ENCODE measurements at places on chromosomes 1 and 21.

- DNase-seq, result no peak
Observed at GRCh38 chr1:22969304-22969709, 3.4 kb downstream of the LACTBL1 start.

DNA sequence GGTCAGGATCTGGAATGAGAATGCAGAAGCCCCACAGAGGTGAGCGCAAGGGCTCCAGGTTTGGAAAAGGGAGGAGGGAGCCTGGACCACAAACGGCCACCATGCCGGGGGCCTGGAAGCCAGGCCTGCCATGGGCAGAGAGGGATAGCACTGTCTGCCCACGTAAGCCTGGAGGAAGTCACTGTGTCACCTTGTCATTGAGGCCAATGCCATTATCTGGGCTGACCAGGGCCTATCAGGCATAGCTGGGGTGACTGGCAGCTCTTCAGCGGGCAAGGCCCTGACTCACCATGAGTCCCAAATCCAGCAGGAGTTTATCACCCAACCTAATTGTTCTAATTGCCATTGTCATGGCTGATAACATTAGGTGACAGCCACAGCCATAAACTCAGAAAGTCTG lies 84.6 kb downstream of the MATN1 start:
- no peak for DNase-seq

DNA sequence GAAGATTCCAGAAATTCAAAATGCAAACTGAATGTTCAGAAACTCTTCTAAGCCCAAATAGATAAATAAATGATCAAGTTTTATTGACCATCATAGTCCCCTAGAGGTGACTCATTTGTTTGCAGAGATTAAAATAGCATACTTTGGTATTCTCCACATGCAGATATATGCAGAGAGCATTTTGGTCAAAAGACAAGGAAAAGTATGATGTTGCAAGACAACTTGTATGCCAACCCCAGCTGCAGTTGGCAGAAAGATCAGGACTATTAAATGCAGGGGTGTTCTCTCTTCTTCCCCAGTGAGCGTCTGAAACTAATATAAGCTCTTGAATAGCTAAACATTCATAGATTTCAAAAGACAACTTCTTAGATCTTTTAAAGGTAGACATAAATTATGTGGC lies 404.9 kb downstream of the LTN1 start:
- DNase-seq, result no peak

GRCh38 chr1:56526571-56527174 lies 52.7 kb downstream of the PLPP3 start:
- no peak for DNase-seq

DNA sequence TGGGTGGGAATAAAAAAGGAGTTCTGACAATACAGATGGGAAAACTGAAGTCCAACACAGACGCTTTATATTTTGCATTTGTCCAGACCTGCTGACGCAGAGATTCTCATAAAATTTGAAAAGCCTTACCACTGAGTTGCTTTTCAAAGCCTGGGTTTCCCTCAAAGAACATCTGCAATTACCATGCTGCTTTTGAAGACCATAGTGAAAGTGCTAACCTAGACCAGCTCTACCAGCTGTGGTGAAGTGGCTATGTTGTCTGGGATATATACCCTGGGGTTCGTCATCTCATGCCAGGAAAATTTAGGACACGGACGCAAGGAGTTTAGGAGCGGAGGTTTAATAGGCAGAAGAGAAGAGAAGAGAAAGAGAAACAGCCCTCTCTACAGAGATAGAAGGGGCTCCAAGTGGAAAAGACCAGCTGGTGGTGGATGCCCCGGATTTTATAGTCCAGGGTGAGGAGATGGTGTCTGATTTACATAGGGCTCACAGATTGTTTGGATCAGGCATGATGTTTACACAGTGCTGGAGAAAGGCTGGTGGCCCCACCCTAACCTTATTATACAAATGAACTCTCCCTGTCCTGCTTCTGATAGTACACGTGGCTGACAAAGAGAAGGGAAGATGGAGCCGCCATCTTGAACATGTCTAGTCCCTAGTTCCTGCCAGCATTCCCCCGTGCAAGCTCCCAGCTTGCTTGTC lies 73.8 kb downstream of the AK4 start:
- no peak for DNase-seq

GRCh38 chr1:99227056-99227897 lies 37.0 kb upstream of the PLPPR4 start:
- no peak for DNase-seq

DNA sequence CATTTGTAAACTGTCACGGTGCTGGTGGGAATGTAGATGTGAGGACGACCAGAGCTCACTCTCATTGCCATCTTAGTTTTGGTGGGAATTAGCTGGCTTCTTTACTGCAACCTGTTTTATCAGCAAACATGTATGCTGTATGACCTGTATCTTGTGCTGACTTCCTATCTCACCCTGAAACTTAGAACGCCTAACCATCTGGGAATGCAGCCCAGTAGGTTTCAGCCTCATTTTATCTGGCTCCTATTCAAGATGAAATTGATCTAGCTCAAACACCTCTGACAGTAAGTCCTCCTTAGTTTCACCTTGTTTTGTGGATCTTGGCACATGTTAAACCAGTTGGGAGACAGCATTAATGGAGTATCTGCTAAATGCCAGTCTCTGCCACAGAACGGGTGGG lies 174.6 kb downstream of the HLX start:
- DNase-seq, result no peak

DNA sequence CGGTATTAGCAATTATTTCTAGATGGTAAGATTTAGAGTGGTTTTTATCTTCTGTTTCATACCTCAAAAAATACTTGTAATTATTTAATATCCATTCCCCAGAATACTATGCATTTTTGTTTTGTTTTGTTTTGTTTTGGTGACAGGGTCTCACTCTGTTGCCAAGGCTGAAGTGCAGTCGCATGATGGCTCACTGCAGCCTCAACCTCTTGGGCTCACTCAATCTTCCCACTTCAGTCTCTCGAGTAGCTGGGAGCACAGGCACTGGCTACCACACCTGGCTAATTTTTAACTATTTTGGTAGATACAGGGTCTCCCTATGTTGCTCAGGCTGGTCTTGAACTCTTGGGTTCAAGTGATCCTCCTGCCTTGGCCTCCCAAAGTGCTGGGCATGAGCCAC lies 252.7 kb downstream of the AKT3 start:
- no peak for DNase-seq

DNA sequence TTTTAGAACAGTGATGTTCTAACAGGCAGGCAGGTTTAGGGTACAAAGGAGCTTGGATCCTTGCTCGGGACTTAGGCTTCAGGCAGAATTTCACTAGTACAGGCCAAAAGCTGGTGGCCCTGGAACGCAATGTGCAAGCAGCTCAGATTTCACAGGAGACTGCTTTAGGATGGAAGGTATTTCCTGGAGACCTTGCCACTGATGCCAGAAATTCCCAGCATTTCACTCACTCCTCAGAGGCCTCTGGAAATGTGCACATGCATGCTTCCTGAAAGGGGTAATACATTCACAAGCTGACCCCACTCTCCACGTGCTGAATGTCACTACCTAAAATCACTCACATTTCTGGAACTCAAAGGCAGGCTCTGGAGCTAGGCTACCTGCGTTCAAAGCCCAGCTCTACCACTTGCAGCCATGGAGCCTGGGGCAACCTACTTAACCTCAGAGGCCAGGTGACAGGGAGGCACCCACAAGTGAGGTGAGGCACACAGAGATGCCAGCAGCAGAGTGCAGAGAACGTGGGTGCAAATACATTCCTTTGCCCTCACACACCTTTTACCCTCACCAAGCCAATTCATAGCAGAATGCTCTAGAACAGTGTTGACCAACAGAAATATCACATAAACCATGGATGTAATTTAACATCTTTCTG lies 56.5 kb downstream of the CDC7 start:
- DNase-seq, result no peak

DNA sequence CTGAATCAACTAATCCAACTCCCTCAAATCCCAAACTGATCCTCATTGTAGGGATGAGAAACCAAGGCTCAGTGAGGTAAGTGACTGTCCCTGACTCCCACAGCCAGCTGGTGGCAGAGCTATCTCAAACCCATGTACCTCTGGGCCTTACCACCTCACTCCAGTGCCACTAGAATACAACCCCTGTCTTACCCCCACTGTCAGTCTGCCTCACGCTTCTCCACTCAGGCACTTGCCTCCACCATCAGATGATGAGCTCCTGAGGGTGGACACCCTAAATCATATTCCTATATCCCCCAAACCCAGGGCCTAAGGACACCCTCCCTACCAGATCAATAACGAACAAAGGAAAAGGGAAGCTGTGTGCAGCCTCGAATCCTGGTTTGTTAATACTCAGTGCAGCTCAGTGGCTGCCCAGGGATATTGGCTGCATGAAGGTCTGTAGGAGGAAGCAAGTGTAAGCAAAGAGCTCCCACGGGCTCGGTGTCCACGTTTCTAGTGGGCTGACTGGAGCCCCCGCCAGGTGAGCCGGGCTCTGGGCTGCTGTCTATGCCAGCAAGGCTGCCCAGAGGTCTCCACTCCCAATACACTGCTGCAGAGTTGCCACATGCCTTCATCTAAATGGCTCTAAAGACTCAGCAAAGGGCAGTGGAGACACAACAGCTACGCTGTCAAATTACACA lies 533.4 kb downstream of the MATN1 start:
- no peak for DNase-seq

- no peak for DNase-seq
Observed at GRCh38 chr1:226535666-226536065, 12.9 kb upstream of the STUM start.

DNA sequence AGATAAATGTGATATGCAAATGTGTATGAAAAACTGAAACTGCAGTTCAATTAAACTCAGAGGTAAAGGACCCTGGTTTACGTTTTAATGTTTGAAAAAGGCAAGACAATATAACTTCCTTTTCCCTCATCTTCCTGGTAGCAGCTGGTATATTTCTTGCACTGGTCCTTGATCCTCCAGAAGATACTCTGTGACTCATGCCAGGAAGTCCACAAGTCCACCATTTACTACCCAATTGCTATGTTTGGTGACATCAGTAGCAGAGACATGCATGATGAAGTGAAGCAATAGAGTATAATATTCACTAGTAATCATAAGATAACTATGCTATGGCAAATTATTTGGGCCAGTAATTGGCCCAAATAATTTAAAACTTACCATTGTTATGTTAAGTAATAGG lies 774.5 kb upstream of the NEGR1 start:
- no peak for DNase-seq

GRCh38 chr1:243933495-243933894 lies 83.5 kb upstream of the AKT3 start:
- no peak for DNase-seq

DNA sequence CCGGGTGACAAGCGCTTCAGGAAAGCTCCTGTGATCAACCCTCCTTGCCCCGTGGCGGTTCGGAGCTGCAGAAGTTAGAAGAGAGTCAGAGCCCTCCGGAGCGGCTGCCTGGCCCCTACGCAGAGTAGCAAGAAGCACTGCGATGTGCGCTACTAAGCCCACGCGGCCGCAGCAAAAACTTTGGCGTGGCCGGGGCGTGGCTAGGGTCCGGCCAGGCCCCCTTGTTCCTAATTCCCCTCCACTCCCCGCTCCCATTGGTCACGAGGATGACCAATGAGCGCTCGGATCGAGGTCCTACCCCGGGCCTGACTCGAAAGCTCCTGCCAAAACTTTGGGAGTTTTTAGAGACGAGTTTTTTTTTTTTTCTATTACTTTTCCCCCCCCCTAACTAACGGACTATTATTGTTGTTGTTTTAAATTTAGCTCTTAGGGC lies at the start of gene HLX:
Gene HLX (plus strand): TSS at position 368 of the 433 bp plus-strand sequence. CDS start 415 bp downstream, outside the sequence.
- DNase-seq, result no peak

- no peak for DNase-seq
Observed at GRCh38 chr1:41800311-41800829, 118.4 kb downstream of the HIVEP3 start.

GRCh38 chr1:24715658-24716057 lies 29.6 kb upstream of the CLIC4 start:
- DNase-seq, result no peak

DNA sequence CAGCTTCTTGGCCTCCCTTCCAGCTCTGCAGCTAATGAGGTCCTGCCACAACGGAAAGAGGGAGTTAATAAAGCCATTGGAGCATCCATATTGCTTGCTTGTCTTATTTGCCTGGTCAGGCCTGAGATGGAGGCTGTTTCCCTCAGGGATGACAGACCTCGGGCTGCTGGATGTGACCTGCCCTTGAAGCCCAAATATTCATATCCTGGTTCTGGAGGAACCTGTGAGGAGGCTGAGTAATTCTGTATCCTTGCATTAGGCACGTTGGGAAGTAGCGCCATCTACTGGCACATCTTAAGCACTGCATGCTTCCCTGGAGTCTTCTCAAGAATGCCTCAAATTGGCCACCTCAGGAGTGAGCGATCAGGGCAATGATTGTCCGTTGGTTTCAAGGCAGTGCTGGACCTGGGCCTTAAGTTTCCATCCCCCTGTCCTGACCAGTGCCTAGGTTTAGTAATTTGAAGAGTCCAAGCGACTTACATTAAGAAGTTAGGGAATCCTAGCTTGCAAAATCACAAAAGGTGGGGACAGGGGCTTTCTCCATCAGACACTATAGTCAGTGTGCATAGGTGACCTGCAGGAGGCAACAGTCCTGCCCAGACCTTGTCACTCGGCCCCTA lies 13.8 kb upstream of the NASP start:
- DNase-seq, result peak; percentile 46

- DNase-seq, result no peak
Observed at GRCh38 chr1:209710093-209710492, 5.4 kb downstream of the HSD11B1 start.

- DNase-seq, result no peak
Observed at GRCh38 chr1:6065093-6065858, 19.6 kb downstream of the KCNAB2 start.

DNA sequence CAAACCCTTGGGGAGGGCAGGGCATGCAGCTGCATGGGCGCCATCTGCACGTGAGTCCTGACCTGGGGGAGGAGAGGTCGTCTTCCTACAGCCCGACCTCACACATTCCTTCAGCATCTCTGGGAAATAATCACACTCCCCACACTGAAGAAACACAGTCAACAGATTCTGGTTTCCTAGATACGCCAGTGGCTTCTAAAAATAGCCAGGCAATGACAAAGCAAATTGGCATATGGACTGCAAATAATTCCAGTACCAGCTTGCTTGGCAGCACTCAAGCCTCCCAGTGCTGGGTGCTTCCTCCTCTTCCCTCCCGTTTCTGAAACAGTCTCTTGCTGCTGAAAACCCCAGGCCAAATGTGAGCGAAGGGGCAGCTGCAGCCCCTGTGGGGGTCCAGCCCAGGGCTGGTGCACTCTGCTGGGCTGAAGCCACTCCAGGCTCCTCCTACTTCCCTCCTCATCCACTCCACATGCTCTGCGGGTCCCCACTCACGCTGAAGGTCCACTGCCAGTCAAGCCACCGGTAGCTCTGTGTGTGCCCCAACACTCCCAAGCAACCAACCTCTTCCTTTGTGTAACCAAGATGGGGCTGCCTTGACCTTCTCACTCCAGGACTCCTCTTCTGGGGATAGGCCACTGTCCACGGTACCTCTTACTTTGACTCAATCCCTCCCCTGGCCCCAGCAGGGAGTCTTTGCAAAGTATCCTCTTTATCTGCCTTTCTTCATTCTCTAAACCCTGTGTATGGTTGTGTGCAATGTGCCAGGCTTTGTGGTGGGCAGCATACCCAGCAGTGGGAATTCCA lies 69.0 kb downstream of the KCND3 start:
- DNase-seq, result no peak
